ENCODE measurements at places on chromosomes 16 and 17.

- DNase-seq, result no peak
Measured at GRCh38 chr17:39167476-39167875, 1.5 kb upstream of the ARL5C start.

DNA sequence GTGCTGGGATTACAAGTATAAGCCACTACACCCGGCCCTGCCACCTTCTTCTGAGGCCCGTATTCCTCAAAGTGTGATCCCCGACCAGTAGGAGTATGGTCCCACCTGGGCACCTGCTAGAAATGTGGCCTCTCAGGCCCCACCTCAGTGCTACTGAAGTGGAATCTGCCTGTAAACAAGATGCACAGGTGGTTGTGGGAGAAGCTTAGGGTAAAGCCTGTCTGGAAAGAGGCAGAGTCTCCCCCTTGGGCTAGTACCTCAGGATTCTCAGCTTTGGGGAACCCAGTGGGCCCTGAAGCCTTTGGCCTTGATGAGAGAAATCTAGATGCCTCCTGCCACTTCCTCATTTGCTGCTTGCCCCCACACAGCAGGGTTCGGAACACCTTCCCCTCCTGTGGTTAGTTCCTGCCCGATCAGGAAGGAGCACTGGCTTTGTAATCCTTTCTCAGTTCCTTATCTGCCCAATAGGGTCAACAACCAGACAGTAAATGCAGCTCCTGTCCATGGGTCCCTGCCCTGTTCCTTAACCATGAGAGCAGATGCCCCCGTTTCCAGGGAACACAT lies 25.2 kb downstream of the TK2 start:
- no peak for DNase-seq

- DNase-seq, result no peak
Measured at GRCh38 chr17:76142585-76143041, 1.6 kb upstream of the FOXJ1 start.

DNA sequence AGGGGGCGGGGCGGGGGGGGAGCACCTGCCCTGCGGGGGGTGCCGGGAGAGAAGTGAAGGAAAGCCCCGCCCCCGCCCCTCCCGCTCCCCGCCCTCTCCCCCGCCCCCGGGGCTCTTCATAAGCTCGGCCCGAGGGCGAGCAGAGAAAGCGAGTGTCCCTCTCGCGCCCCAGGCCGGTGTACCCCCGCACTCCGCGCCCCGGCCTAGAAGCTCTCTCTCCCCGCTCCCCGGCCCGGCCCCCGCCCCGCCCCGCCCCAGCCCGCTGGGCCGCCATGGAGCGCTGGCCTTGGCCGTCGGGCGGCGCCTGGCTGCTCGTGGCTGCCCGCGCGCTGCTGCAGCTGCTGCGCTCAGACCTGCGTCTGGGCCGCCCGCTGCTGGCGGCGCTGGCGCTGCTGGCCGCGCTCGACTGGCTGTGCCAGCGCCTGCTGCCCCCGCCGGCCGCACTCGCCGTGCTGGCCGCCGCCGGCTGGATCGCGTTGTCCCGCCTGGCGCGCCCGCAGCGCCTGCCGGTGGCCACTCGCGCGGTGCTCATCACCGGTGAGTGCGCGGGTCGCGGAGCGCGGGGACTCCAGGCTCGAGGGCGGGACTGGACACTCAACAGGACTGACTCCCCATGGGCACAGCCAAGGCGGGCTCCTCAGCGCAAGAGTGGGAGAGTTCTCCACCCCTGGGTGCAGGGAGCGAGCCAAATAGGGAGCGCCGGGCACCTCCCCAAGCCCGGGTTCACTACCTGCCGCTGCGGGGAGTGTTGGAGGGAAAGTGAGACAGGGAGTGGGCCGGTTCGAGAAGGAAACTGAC lies at the start of gene HSD11B2:
Gene HSD11B2 (plus strand): TSS at position 145 of the 798 bp plus-strand sequence. CDS start 128 bp downstream, at position 273.
- peak; percentile 52 for DNase-seq

DNA sequence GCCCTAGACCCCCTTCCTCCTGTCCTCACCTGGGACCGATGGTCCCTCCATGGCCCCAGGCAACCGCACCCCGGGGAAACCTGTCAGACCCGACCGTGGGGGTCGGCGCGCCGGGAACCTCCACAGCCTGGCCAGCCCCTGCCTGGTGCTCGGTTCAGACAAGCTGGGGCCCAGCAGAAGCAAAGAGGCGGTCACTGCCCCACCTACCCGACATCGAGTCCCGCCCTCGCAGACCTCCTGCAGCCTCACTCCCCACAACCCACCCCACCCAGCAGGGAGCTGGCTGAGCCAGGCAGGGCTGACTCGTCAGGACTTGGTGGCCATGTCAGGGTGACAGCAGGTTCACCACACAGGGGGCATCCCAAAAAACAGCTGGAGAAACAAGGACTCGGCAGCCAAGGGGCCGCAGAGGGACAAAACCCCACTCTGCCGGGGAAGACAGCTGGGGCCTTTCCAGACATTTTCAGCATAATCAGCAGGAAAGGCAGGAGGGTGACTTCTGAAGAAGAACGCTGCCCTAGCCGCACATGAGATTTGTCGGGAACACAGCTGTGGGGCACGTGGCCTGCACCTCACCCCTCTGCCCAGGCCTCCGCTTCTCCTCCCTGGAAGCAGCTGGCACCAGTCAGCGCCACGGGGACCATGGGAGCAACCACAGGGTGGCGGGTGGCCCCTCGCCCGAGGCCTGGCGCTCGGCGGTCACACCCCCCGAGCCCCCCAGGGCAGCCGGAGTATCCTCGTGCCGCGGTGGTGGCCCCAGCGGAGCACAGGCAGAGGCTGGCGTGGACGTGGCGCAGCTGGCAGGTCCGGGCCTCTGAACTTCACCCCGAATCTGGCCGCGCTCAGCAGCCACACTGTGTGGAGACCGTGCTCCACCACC lies 22.9 kb downstream of the GNPTG start:
- no peak for DNase-seq

DNA sequence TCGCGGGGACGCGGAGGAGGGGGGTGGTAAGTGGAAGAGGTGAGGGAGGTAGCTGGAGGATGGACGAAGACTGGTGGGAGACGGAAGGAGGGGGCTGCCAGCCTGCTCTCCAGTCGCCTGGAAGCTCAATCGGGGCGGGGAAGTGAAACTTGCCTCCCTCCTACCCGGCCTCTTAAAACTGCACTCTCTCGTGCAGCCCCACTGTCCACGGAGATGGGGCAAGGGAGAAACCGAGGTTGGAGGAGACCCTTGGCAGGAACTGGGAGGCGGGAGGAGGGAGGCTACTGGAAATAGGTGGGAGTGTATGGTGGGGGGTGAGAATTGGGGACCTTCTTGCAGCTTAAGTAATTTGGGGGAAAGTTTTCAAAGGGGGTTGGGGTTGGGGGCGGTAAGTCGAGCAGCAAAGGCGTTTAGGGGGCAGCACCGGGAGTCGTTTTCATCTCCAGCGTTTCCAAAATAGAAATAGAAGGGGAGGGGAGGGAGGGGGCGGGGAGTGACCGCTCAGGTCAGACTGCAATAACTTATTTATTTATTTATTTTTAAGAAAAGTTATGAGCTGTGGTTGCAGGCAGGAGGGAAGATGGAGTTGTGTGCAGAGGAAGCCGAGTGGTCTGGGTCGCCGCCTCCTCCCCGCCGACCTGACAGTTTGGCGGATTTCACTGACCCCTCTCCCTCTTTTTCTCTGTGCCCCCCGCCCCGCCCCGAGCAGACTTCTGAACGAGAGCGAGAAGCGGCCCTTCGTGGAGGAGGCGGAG lies 1.4 kb downstream of the SOX9 start:
- DNase-seq, result peak; percentile 69

DNA sequence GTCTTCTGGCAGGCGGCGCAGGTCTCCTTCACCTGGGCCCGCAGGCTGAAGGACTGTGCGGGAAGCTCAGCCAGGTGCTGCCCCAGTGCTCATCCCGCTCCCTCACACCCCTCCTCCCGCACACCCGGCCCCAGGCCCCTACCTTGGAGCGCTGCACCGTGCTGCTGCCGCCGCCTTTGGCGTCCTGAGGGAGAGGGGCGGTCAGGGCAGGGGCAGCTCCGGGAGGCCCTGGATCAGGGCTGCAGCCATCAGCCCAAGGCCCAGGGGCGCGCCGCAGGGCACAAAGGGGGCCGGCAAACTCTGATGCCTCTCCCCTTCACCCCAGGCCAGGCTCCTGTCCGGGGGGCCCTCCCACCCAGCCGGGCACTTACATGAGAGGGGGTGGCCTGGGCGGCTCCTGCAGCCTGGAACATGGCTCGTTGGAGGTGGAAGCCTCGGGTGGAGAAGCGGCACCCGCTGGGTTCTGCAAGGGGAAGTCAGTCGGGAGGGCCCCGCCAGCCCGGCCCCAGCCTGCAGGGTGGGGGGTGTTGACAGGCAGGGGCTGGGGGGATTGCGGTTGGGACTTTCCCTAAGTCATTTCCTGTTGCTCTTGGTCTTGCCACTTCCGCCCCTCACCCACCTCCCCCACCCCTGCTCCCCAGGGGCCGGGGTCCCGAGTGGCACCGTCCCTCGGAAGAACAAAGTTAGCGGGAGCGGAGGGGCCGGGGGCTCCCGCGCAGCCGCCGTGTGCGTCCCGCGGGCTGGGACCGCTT lies 863 bp downstream of the LIMD2 start:
- no peak for DNase-seq

All from H54 (cell line).